ENCODE measurements at places on chromosomes 12 and 14.

DNA sequence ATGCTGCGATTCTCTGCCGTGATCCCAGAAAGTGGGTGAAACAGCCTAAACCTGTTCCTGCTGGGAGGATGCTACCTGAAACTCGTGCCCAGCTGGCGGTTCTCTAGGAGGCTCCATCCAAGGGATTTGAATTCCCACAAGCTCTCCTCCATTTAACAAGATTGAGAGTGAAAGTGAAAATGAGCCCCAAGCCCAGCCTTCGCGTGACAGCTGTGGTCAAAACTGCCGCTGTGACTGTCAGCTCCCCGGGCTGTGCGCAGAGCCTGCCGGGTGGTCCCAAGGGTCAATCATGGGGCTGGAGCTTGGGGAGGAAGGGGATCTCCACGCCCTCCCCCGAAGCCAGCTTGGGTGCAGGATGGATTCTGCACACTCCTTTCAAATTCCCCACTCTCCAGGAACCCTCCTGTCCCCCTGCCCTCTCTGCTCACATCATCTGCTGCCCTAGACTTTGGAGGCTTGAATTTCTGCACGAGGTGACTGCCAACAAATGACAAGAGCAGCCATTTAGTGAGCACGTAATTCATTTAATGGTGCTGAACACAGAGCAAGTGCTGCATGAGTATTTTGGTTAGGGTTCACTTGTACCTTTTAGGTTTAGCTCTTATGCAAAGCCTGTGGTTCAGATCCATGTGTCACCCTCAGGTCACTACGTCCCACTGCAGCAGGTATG is 5.3 kb downstream of the ASB2 start:
- peak; percentile 52 for DNase-seq

DNA sequence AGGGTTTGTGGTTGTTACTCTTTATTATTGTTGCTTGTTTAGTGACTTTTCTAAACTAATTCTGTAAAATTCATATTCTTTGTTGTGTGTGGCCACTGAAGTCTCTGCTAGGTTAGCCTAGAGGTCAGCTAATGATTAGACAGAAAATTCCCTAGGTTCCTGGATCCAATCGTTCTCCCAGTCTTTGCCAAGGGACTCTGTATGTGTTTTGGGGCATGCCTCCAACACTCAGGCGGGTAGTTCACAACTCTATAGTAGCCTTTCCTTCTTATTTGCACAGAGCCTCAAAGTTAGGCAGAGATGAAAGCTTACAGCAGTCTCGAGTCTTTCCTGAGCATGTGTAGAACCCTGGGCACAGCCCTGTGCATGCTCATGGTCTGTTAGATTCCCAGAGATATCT is 32.7 kb upstream of the RIN3 start:
- no peak for DNase-seq

DNA sequence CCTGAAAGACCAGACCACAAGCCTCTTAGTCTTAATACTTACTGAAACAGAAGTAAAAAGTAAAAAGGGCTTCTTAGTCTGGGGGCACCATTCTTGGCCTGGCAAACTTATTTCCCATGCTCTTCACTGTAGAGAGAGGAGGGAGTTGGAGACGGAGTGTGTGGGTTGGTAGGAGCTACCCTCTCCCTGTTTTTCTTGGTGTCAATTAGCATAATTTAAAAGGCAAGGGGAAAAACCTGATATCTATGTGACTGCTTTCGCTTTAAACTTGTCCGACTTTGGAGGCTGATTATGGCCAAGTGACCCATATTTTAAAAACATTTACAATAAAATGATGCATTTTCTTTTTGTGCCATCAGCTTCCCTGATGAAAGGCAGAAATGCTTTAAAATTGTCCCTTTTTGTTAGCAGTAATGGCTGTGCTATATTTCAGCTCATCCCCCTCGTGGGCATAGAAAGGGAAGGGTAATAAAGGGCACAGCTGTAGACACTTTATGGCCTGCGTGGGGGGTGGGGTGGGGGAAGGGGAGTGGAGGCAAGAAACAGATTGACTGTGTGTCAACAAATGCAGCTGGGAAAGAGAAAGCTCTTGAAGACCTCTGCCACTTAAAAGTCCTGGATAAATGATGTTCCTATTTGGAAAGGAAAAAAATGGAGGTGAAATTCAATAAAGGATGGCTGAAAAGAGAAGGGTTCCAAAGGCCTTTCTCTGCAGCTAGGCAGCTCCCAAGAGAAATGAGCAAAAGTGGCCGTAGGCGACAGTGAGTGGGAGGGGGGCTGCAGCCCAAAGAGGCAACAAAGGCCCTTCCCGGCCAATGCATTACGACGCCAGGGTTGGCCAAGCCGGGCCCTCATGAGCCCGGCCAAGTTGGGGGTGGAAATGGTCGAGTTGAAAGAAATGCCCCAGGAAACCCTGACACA is 57.5 kb upstream of the TMEM263 start:
- no peak for DNase-seq

GRCh38 chr12:7557227-7557626 is 53.6 kb upstream of the CD163 start:
- DNase-seq, result peak; percentile 65

- DNase-seq, result no peak
These were observed 127.5 kb downstream of the TGFB3 start for GRCh38 chr14:75854111-75854799.

DNA sequence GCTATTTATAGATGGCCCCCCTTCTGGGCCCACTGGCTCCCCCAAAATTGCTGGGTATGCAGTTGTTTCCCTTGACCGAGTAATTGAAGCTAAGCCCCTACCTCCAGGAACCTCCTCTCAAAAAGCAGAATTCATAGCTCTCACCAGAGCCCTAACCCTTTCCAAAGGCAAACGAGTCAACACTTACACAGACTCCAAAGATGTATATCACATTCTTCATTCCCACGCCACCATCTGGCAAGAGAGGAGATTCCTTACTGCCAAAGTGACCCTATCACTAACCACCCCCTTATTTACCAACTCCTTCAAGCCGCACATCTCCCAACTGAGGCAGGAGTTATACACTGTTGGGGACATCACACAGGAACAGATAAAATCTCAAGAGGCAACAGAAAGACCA is 66.8 kb downstream of the MOK start:
- DNase-seq, result no peak

DNA sequence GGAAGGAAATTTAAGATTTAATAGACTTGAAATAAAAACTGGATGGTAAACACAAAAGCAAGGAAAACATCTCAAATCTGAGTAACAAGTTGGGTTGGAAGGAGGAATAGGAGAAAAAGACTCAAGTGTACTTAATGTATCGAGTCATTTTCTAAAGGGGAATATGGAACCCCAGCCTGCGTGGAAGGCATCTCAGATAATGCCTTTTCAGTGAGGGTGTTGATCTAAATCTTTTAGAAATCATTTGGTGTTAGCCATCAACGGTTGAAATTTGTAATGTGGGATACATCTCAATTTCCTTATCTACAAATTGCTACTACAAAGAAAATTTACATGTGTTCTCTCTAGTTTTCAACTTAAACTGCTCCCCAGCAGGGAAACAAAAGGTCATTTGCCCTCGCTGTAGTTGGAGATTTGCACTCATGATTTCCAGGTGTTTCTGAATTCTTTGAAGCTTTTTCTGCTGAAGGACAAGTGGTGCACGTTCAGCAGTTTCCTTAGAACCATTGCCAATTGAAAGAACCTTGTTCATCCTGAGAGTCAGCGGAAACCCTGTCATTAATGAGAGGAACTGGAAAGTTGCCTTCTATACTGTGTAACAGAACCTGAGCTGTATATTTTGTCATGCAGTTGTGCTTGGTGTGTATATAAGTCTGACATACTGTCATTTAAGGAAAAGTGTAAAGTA is 2.2 kb downstream of the PCBP2 start:
- no peak for DNase-seq

DNA sequence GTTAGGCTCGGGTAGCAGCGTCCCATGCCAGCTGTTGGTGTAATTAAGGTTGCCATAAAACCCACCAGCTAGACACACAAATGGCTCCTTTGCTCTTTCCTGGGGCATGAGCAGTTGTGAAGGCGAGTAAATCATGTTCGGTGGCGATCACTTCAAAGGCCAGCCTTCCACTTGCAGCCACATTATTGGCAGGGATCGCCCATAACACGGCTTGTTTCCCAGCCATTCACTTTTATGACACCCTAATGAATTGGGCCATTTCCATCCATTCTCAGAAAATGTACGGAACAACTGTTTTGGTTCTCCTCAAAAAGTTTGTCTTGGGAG is 63.4 kb downstream of the BEGAIN start:
- DNase-seq, result no peak

DNA sequence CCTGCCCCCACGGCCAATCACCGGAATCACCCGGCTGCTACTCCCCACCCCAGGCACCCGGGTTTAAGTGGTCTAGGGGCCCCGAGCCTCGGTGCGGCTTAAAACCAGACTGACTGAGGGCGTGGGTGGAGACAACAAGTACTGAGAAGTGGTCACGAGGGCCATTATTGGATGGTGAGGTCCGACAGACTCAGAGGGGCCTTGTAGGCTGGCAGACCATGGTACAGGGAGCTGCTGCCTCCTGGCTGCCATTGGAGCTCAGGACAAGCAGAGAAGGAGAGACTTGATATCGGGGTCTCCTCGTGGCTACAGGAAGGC is 54.1 kb downstream of the FBRSL1 start:
- DNase-seq, result no peak

GRCh38 chr12:57810450-57810849 is 8.1 kb downstream of the AVIL start:
- DNase-seq, result no peak

- DNase-seq, result no peak
These were observed 783.8 kb downstream of the VRK1 start for GRCh38 chr14:97581016-97581415.

- no peak for DNase-seq
These were observed 442 bp downstream of the FLVCR2 start for GRCh38 chr14:75578786-75579337.

DNA sequence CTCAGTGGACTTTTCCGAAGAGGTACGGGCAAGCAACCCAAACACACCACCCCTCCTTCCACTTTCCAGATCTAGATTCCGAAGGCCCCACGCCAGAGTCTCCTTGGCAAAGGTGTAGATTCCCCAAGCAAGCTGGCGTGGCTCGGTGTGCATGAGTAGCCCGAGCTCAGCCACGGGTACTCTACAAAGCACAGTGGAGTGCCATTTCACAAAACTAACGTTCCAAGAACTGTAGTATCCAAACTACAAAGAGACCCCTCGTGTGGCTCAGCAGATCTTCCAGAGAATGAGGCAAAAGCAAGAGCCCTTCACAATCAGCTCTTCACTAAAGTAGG is 72.1 kb downstream of the FOXN3 start:
- no peak for DNase-seq

DNA sequence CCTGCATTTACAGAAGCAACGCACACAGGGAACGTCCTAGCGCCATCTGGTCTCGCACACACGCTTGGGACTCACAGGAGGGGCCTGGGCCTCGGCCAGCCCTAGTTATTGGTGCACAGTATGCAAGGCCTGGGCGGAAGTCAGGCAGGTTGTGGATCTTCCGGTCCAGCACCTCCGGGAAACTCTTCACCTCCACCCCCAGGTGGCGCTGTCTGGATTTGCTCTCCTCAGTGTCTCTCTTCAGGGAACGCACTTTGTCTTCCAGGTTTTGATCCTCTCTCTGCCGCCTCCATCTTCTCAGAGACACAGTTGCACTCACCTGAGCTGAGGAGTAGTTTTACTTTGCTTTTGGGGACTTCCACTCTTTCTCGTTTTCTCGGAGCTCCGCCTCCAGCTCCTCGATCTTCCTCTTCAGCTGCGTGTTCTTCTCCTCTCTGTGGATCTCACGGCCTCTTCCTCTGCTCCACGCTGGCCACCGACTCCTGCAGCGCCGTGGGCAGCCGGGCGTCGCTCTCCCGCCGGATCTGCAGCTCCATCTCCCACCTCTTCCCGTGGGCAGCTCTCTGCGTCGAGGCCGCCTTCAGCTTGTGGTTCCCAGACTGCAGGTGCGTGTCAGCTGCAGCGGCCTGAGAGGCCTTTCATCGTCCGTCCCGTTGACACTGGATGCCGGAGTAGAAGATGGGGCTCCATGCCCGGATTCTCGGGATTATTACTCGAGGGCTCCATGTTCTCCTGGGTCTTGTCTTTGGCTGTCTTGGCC is 933.8 kb downstream of the TMEM121 start:
- DNase-seq, result peak; percentile 21

Measured in inflammatory macrophage treated with lipopolysaccharide for 1 hour (primary cell).